ENCODE measurements at places on chromosomes 6 and 20.

GRCh38 chr6:71124340-71124739 lies 164.3 kb upstream of the OGFRL1 start:
- DNase-seq: no peak

DNA sequence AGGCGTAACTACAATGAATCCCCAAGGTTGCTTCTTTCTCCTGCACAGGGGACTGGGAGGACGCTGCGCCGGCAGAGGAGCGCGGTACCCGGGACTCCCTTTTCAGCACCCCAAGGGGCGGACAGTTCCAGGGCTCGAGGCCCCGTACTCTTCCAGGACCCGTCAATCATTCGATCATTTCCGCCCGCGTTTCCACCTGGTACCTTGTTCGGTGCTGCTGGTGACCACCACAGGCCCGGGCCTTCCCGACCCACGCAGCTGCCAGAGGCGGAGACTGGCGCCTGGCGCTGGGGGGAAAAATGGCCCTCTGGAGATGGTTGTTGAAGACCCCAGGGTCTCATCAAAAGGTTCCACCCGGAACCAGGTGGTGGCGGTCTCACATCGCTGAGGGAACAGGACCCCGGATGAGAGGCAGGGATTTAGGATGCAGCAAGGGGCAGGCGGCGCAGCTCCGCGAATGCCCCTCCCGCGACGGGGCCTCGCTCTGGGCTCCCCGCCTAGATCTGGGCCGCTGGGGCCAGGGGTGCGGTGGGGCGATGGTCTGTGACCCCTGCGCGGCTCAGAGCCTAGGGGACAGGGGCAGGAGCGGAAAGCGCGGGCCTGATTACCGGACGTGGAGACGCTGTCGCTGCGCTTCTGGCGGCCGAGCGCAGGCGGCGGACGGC lies 744 bp downstream of the VSX1 start:
- DNase-seq: peak; percentile 23

DNA sequence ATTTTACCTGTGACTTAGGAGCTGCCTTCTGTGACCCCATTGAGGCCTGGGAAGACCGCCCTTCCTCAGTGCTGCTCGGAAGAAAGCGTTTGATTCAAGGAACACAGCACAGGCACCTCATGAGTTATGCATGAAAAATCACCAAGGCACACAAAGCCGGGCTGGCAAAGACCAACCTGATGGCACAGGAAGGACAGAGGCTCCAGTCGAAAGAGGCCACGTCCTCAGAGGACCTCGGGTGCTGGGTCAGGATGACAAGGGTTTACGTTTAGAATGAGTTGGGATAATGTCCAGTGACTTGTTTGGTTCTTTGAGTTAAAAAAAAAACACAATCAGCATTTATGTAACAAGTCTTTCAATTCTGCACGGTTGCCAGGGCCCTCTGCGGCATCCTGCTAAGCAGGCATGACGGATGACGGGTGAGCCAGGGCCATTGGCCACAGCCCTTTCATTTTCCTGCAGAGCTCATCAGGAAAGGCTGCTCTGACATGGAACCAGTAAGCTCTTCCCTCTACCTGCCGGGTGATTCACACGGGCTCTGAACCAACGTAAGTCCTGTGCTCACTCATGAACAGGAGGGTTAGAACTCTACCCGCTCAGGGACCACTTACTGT lies 112.8 kb downstream of the DACT2 start:
- no peak for DNase-seq

GRCh38 chr20:7984192-7984591 lies 35.4 kb downstream of the TMX4 start:
- no peak for DNase-seq

GRCh38 chr20:34180460-34181120 lies 60.6 kb upstream of the ASIP start:
- no peak for DNase-seq

GRCh38 chr6:66986940-66987339 lies 1279.9 kb upstream of the EYS start:
- no peak for DNase-seq

DNA sequence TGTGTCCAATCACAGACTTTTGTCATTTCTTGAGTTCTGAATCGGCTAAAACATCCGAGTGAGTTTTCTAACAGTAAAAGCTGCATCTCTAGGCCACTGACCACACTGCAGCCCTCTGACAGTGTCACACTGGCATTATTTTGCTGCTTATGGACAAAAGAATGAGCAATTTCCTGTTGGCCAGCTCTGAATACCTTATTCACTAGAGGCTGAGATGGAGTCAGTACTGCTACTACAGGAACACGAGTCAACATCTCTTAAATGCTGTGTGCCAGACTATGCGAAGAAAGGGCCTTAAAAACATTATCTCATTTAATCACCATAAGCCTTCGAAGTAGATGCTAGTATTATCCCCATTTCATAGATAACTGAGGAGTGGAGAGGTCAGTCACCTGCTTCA lies 42.5 kb upstream of the IPCEF1 start:
- no peak for DNase-seq

- DNase-seq: no peak
Observed at GRCh38 chr20:2230726-2231488, 64.9 kb upstream of the TGM3 start.

GRCh38 chr6:55794136-55794812 lies 81.1 kb downstream of the BMP5 start:
- DNase-seq: no peak

DNA sequence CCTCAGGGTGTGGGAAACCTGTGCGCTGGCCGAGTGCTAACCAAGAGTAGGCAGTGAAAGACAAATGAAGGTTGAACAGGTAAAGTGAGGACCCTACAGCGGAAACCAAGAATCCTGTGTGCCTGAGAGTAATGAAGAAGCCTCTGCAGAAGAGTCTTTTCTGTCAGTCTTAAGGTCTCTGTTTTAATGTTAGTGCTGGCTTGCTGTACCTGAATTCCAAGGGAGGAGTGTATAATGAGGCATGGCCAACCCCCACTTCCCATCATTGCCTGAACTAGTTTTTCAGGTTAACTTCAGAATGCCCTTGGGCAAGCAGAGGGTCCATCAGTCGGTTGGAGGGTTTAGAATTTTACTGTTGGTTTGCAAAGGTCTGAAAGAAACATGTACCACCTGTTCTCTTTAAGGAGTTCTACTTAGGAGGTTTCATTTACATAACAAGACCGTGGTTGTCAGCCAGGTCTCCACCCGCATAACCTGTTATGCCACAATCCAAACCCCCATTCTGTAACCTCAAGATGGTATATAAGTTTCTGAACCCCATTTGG lies 589 bp upstream of the PDCD2 start:
- no peak for DNase-seq

DNA sequence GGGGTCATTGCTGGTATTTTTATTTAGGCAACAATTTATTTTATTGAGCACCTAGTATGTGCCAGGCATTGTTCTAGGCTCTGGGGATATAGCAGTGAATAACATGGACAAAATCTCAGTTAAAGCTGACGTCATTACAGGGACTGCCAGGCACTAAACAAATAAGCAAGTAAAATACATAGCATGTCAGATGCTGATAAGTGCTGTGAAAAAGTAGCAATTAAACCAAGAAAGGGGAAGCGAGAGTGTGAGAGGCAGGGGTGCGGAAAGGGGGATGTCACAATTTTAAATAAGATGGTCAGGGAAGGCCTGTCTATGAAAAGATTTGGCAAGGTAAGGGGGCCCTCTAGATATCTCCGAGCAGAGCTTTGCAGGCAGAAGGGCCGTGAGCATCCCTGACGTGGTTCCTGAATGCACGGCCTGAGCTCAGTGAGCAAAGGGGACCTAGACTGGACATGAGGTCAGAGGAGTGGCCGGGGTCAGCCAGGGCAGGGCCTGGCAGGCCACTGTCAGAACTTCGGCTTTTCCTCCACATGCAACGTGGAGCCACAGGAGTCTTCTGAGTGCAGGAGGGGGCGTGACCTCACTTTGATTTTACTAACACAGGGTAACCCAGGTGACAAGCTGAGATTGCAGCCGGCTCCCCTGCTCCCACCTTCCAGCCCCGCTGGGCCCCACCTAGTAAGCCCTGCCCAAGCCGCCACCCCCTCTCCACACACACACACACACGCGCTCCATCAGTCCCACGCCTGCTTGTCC lies 24.2 kb upstream of the SIRPA start:
- DNase-seq: no peak

DNA sequence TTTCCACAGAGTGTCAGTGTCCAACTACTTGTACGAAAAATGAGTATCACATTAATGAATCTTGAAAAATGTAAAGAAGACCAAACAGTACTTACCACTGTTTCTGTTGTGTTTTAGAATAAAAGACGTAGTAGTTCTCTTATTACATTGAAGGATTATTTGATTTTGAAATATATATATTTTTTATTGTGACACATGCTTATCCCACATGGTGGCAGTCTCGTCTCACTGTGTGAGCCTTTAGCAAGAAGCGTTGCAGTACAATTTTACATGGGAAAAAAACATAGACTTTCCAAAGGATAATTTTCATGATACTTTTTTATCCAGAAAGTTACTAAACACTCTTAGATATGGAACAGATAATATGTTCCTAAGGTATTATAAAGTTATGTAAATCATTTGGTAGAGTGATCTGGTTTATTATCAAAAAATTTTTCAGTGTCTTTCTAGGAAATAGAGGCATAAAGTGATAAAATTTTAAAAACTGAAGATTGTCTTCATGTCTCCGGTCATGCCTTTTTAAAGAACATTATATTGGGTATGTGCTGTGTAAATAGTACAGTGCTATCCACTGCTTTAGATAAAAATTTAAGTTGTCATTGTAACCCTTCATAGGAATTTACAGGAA lies 117.5 kb upstream of the SAMD5 start:
- no peak for DNase-seq

GRCh38 chr6:56637640-56638039 lies 5.0 kb downstream of the DST start:
- DNase-seq: no peak

DNA sequence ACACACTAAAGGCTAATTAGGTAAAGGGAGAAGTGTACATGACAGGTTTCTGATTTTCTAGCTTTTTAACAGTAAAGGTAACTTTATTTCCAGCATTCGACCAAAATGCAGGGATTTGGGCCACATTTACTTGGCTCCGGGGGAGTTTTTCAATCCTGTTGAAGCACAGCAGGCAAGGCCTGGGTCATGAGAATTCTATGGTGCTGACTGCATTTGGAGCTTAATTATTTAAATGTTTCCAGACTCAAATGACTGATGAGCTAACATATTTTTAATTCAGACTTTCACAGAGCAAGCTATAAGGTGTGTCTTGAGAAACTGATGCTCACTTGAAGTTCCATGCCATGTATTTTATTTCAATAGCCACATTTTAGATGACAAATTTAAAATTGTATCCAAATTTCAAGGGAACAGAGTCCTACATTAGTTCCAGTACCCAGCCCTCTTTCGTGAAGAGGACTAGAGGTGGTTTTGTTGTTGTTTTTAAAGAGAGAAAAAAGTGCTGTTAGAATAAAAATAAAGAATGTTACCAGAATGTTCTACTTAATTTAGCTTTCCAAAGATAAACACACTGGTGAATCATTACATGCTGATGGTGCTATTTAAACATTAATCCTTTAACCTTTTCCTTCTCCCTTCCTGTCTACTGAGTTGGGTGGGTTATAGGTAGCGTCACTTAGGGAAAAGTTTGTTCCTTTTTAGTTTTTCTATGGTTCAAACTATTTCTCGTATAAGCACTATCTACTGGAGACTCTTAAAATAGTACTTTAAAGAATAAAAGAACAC lies 82.3 kb upstream of the PHACTR2 start:
- DNase-seq: no peak

DNA sequence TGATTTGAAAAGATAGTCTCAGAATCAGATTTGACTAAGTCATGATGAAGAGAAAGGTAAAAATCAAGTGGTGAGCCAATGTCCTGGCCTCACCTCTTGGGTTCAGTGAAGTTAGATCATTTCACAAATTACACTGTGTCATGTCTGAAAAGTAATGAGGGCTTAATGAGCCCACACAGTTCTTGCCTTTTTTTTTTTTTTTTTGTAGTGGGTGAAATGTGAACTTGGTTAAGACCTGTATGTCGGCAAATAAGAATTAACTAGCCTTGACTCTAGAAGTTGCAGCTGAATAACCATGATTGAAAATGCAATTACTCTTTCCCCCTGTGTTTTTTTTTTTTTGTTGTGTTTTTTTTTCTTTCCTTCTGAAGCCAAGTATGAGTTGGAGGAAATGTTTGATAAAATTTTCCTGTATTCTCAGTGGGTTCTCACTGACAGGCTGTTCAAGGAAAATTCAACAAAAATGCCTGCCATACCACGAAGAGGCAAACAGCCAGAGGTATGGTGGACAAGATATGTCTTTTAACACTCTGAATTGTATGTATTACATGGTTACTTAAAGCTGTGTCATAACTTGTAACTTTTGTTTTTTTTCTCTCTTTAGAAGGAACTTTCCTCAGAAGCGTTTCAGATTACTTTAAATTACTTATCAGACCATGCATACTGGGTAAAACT lies 135.2 kb upstream of the MLIP start:
- DNase-seq: no peak

GRCh38 chr6:127877231-127877630 lies 23.6 kb downstream of the THEMIS start:
- no peak for DNase-seq

GRCh38 chr6:4723383-4723782 lies 52.8 kb upstream of the CDYL start:
- no peak for DNase-seq

DNA sequence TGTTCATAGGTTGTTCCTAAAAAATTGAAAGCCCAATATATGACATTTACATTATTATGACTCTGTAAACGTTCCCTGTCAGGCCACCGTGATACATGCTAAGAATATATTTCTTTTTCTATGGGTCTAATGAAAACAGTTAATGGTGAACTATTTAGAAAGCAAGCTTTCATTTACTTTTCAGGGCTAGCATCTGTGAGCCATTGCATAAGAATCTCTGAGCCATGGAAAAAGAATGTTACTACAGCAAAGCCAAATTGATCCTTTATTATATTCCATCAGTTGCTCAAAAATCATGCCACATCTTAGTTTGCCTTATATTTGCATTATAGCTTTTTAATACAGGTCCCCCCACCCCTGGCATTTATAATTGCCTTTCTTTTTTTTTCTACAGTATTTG lies 275.5 kb downstream of the ZFAND3 start:
- DNase-seq: no peak

GRCh38 chr6:28336284-28337120 lies 554 bp upstream of the ZSCAN31 start:
- DNase-seq: peak; percentile 21

GRCh38 chr6:36924778-36925374 lies 29.7 kb upstream of the PI16 start:
- DNase-seq: no peak

GRCh38 chr6:31114541-31114878 lies at the start of gene PSORS1C1:
PSORS1C1 (plus strand) TSS chr6:31114800; CDS start chr6:31129633, 14,833 bp downstream.
- no peak for DNase-seq

- no peak for DNase-seq
Observed at GRCh38 chr20:3901028-3901705, 12.0 kb downstream of the PANK2 start.

Data from activated CD4-positive, alpha-beta T cell treated with anti-CD3 and anti-CD28 coated beads for 4 hours (primary cell).